ENCODE measurements at places on chromosomes 7 and 10. TPM values are rescaled to one million over a fixed set of nuclear protein-coding genes. Genes with fewer than 3 reads are reported as not detected.

Gene EPHB6
- total RNA-seq = 7.0 TPM

Gene C7orf57
- 0.10 TPM for total RNA-seq

Gene NPY
- total RNA-seq = not detected

Gene ZKSCAN1
- total RNA-seq = 50.4 TPM

Gene CYP2W1
- total RNA-seq = not detected

Gene ANKRD61
- 0.26 TPM for total RNA-seq

Gene TSPAN33
- total RNA-seq = 2.7 TPM

Gene CCDC172
- total RNA-seq = not detected

Gene NFE2L3
- 10.4 TPM for total RNA-seq

DNA sequence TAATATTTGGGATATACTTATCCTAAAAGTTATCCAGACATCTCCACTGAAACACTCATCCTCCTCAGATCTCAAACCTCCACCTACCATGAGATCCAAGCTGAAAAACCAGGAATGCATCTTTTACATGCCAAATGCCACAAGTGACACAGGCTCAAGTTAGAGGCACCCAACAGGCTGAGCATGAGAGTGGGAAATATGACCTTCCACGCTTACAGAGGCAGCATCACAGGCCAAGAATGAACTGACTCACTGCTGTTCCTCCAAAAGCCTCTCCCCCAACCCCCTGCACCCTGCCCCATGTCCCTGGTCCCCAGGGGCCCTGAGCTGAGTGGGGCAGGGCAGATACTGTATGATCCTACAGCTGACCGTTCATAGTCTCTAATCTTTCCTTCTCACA lies 4.8 kb upstream of the MTPAP start:
- no peak for DNase-seq
- no peaks in the 10 kb centered on the region for H3K36me3 ChIP-seq
- H3K27me3 ChIP-seq = peaks cover 13% of the 10 kb centered on the region
- no peak overlapping the region for H3K27ac ChIP-seq

DNA sequence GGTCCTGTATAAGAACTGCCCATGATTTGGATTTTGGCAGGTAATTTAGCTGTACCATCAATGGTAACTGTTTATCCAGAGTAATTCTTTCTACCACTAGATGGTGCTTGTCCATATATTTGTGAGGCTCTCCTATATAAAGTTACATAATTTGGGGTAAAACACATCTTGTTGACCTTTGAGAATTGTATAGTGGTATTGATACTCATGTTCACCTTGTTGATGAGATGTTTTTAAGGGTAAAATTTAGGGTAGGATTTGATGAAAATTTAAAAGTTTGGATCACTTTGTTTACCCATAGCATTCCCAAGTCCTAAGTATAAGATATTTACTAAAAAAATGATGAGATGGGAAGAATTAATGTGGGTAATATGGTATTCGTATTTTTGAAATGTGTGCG lies 31.6 kb downstream of the ST7 start:
- no peaks in the 10 kb centered on the region for H3K27me3 ChIP-seq
- DNase-seq = no peak
- no peak overlapping the region for H3K27ac ChIP-seq
- no peak overlapping the region for H3K4me3 ChIP-seq
- H3K4me1 ChIP-seq = no peaks in the 10 kb centered on the region
- no peaks in the 10 kb centered on the region for H3K36me3 ChIP-seq

- H3K36me3 ChIP-seq = peaks cover 2% of the 10 kb centered on the region
- peaks cover 61% of the 10 kb centered on the region for H3K4me1 ChIP-seq
- H3K27ac ChIP-seq = peak overlapping the region; percentile 87
These were observed 38.0 kb upstream of the TARP start for GRCh38 chr7:38311329-38311937.

- no peaks in the 10 kb centered on the region for H3K27me3 ChIP-seq
- no peak overlapping the region for H3K4me3 ChIP-seq
- DNase-seq = no peak
- no peak overlapping the region for H3K27ac ChIP-seq
These were observed 121.1 kb downstream of the BBS9 start for GRCh38 chr7:33250421-33250871.

DNA sequence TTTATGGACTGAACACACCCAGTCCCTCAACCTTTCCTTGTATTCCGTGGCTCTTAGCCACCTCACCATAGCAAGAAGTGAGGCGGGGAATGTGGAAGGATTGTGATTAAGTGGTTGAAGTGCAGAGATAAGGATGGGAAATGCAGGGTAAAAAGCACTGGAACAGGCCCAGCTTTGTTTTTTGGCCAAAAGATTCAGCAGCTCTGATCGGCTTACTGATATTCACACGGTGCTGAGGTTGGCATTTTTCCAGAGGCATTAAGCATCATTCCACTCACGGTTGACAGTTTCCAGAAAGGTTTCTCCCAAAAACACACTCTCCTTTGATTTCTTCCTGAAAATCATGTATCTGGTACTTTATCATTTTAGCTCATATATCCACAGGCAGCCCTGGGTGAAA lies 544.2 kb downstream of the CNTNAP2 start:
- DNase-seq = no peak
- no peaks in the 10 kb centered on the region for H3K27me3 ChIP-seq
- no peak overlapping the region for H3K4me3 ChIP-seq
- H3K4me1 ChIP-seq = peaks cover 5% of the 10 kb centered on the region
- no peak overlapping the region for H3K27ac ChIP-seq

DNA sequence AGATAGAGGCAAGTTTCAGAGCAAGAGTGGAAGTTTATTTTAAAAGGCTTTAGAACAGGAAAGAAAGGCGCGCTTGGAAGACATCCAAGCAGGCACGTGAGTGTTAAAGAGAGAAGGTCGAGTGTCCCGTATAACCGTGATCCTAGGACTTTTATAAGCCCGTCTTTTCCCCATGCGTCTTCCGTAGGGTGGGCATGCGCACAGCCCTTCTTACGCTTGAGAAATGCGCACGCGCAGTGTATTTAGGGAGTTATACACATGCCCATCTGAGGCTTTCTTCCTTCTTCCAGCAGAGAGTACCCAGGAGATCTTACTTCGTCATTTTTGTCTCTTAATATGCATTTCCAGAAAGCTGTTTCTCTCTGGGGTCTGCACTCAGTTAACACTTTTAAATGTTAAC lies 52.4 kb downstream of the CALD1 start:
- H3K27me3 ChIP-seq = no peaks in the 10 kb centered on the region
- no peaks in the 10 kb centered on the region for H3K36me3 ChIP-seq

- H3K27ac ChIP-seq = no peak overlapping the region
- no peaks in the 10 kb centered on the region for H3K27me3 ChIP-seq
- H3K36me3 ChIP-seq = no peaks in the 10 kb centered on the region
These were observed 113.5 kb upstream of the PDCD4 start for GRCh38 chr10:110758128-110758765.

GRCh38 chr7:133364959-133365690 lies 112.2 kb downstream of the EXOC4 start:
- no peaks in the 10 kb centered on the region for H3K27me3 ChIP-seq
- DNase-seq = no peak
- no peak overlapping the region for H3K4me3 ChIP-seq
- no peak overlapping the region for H3K27ac ChIP-seq

GRCh38 chr7:876972-877311 lies 588 bp downstream of the GET4 start:
- DNase-seq = no peak
- H3K4me3 ChIP-seq = peak overlapping the region; percentile 88
- H3K36me3 ChIP-seq = peaks cover 25% of the 10 kb centered on the region
- no peaks in the 10 kb centered on the region for H3K27me3 ChIP-seq

DNA sequence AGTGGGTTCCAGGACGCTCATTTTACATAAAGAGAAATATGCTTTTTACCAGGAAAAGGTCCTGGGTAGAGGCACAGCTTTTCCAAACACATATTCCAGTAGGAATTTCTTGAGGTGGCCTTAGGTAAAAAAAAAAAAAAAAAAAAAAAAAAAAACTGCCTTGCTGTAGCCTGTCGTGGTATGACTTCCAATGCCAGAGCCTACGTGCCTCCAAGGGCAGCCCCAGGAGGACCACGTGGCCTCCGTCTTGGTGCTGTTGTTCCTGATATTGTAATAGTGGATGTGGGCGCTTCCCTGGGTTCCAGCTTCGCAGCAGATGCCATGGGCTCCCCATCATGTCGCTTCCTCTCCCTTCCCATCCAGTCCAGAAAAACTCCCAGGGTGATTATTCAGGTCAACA lies 49.3 kb downstream of the PRKAG2 start:
- DNase-seq = no peak
- H3K27ac ChIP-seq = no peak overlapping the region
- no peaks in the 10 kb centered on the region for H3K36me3 ChIP-seq

DNA sequence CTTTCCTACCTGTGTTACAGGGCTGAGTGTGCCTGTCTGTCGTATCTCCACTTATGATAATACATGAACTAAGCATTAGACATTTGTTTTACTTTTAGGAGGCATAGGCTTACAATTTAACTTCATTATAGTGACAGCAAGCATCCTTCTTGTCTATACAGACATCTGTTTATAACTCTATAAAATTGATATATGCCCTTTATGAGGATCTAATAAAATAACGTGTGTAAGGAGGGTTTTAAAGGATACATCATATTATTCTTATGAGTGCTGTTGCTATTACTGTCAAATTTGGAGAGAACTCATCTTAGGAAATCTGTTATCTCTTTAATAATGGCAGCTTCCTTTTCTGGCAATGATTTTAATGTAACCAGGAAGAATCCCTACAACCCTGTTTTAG lies 21.9 kb downstream of the THNSL1 start:
- no peak for DNase-seq
- no peaks in the 10 kb centered on the region for H3K36me3 ChIP-seq
- peaks cover 20% of the 10 kb centered on the region for H3K27me3 ChIP-seq
- no peak overlapping the region for H3K4me3 ChIP-seq

DNA sequence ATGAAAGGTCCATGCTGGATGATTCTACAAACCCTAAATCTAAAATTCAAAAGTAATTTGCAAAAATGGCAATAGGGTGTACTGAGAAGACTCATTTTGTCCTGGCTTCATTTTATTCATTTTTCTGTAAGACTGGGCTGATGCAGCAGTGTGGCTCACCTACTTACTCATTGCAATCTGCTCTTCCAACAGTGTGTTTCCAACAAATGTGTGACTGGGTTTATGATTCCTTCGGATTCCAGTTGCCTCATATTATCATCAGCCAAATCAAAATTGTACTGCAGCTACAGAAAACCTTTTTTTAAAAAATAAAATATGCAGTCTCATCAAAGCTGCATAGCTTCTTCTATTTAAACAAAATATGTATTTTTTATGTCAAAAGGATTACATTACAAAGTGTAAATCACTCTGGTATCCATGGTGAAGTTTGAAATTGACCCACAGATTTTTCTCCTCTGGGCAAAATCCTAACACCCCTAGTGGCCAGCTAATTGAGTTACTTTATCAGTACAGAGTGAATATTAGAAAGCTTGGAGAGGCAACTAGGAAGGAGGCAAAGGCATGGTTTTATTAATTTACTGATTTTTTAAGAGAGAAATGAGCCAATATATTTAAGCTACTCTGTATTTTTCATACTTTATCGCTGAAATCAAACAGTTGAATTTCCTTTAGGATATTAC lies 390.3 kb downstream of the MAGI2 start:
- DNase-seq = no peak
- no peaks in the 10 kb centered on the region for H3K27me3 ChIP-seq
- H3K4me1 ChIP-seq = no peaks in the 10 kb centered on the region
- no peaks in the 10 kb centered on the region for H3K36me3 ChIP-seq
- H3K27ac ChIP-seq = no peak overlapping the region
- no peak overlapping the region for H3K4me3 ChIP-seq

DNA sequence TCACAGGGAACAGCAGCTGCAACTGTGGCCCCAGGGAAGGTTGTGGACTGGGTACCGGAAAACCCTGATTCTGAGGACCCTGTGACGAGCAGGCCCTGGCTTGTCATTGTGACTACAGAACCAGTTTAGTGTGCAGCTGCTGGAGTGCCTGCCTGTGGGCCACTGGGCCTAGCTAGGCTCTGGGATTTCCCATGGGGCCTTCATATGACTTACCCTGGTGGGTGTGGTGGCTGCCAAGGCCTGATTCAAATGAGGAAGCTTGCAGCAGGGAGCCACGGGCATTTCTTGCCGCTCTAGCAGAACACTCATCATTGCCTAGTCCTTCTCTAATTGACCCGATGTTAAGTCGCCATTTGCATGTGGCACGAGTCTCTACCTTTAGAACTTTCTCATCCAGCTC lies 14.7 kb upstream of the CAMK2G start:
- H3K27ac ChIP-seq = no peak overlapping the region
- no peak overlapping the region for H3K4me3 ChIP-seq
- peaks cover 9% of the 10 kb centered on the region for H3K27me3 ChIP-seq
- peaks cover 7% of the 10 kb centered on the region for H3K4me1 ChIP-seq
- H3K36me3 ChIP-seq = no peaks in the 10 kb centered on the region

- no peak overlapping the region for H3K4me3 ChIP-seq
- H3K4me1 ChIP-seq = peaks cover 68% of the 10 kb centered on the region
- H3K27me3 ChIP-seq = no peaks in the 10 kb centered on the region
- peak overlapping the region; percentile 21 for H3K27ac ChIP-seq
These were observed 111.1 kb downstream of the ELMO1 start for GRCh38 chr7:37337522-37337921.

DNA sequence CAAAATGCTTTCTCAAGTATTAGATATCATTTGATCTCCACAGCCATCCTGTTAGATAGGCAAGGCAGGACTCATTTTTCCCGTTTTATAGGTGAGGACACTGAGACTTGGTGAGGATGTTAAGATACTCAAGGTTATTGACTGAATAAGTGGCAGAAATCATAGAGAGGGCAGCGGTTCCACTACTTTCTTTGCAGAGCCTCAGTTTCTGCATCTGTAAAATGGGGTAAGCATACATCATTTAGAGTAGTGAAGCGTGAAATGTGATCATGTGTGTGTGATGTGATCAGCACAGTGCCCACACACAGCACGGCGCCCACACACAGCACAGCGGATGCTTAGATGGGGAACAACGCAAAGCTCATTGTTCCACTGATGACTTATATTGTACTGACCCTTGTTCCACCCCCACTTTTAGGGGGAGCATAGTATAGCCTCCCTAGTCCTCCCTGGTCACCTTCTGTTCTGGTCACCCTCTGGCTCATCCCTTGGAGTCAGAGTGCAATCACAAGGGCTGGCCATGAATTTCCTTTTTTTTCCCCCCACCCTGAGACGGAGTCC lies 10.5 kb downstream of the UBTD1 start:
- peaks cover 2% of the 10 kb centered on the region for H3K4me1 ChIP-seq
- H3K36me3 ChIP-seq = no peaks in the 10 kb centered on the region
- no peak overlapping the region for H3K27ac ChIP-seq
- no peak for DNase-seq

- DNase-seq = peak; percentile 90
- H3K4me1 ChIP-seq = peaks cover 7% of the 10 kb centered on the region
- H3K36me3 ChIP-seq = no peaks in the 10 kb centered on the region
- no peaks in the 10 kb centered on the region for H3K27me3 ChIP-seq
- no peak overlapping the region for H3K4me3 ChIP-seq
These were observed 42.8 kb downstream of the FOXL3 start for GRCh38 chr7:332646-333392.

GRCh38 chr10:113965683-113966082 lies 78.0 kb upstream of the ADRB1 start:
- H3K36me3 ChIP-seq = peaks cover 7% of the 10 kb centered on the region
- peaks cover 7% of the 10 kb centered on the region for H3K27me3 ChIP-seq
- peaks cover 24% of the 10 kb centered on the region for H3K4me1 ChIP-seq
- no peak for DNase-seq
- no peak overlapping the region for H3K4me3 ChIP-seq
- no peak overlapping the region for H3K27ac ChIP-seq

Data from activated CD8-positive, alpha-beta T cell treated with anti-CD3 and anti-CD28 coated beads, Interleukin-2, amount 10 ng/mL, durations not matched to agents 7 days and 5 days (primary cell).